ENCODE measurements at places on chromosomes 13 and 19.

GRCh38 chr19:12884627-12884925, 2.4 kb downstream of the KLF1 start:
- no peak for DNase-seq

DNA sequence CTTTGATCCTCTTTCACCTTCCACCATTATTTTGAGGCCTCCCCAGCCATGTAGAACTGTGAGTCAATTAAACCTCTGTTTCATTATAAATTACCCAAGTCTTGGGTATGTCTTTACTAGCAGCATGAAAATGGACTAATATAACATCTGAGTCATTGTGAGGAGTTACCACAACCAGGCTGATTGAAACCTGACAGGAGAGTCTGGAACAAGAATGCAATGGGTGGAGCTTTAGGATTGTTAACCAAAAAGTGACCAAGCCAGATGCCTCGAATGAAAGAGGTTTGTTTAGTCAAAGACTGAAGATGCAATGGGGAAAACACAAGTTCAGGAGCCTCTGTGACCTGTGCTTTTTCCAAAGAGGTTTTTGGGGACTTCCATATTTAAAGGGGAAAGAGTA, 659.0 kb downstream of the SLITRK6 start:
- no peak for DNase-seq

DNA sequence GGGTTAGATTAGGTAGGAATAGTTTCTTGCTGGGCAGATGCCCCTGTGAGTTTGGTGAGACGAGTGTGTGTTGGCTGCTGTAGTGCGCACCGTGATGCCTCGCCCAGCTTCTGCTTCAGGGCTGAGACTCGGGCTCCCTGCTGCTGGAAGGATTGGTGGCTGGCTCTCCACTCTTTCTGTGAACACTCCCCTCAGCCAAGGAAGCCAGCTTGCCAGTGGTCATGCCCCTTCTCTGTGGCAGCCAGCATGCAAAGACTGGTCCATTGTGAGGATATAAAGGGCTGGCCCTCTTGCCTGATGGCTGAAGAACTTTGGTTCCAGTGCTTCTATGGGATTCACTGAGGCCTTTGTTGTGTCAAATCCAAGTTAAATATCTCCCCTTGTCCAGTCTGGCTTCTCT, 2.9 kb upstream of the HTR2A start:
- DNase-seq: no peak

DNA sequence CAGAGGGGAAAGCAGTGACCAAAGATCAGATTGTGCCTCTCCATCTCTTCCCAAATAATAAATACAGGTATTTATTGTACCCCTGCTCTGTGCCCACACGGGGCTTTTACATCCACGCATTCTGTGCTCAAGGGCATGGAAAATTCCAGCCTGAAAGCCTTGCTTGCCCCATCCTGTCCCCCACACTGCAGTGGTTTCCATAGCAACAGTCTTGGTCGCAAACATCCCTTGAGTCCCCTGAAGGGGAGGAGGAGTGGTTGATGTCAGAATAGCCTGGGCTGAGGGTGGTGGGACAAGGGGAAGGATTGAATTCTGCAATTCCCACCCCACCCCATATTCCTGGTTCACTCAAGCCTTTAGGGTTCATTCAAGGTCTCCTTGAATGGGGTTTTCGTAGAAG, 41.0 kb upstream of the USP29 start:
- no peak for DNase-seq

- peak; percentile 66 for DNase-seq
These were observed 44.3 kb downstream of the BBC3 start for GRCh38 chr19:47186446-47187334.

GRCh38 chr19:8342684-8343482, at the start of gene KANK3:
Gene KANK3, minus strand, starts transcription at chr19:8343262. Its CDS starts 5,434 bp downstream, at chr19:8337828.
- DNase-seq: peak; percentile 86

- DNase-seq: no peak
These were observed 2.6 kb downstream of the ZBTB7A start for GRCh38 chr19:4064149-4064495.

GRCh38 chr13:35534343-35534742, 57.9 kb upstream of the MAB21L1 start:
- no peak for DNase-seq

GRCh38 chr13:109628251-109628699, 158.1 kb downstream of the IRS2 start:
- DNase-seq: no peak

DNA sequence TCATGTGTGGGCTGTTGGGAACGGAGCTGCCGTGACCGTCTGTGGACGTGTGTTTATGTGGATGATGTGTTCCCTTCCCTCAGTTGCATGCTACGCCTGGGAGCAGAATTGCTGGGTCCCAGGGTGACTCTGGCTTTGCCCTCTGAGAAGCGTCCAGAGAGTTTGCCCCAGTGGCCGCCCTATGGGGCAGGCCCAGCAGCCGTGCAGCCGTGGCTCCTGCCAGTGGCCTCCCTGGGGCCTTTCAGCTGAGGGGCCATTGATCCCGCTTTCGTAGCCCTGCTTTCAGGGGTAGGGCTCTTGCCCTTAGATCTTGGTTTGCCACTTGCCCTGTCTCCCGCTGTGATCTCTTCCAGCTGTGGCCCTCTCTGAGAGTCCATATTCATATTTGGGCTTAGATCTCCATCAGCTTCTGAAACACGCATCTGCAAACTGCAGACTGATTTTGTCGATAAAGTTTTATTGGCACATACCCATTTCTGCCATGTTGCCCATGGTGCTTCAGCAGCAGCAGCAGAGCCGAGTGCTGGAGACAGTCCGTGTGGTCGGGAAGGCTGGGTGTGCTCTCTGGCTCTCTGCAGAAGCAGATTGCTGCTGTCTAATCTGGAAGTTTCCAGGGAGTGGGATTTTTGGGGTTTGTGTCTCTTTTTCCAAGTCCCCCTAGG, 17.6 kb downstream of the GNA11 start:
- DNase-seq: no peak

DNA sequence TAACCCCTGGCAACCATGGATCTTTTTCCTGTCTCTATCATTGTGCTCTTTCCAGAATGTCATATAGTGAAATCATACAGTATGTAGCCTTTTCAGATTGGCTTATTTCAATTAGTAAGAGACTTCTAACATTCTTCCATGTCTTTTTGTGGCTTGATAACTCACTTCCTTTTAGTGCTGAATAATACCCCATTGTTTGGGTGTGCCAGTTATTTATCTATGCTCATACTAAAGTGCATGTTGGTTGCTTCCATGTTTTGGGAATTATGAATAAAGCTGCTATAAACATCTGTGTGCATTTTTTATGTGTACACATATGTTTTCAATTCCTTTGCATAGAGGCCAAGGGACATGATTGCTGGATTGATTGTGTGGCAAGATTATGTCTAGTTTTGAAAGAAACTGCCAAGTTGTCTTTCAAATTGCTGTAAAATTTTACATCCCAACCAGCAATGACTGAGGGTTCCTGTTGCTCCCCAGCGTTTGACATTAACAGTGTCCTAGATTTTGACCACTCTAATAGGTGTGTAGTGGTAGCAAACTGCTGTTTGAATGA, 358.9 kb downstream of the ITGBL1 start:
- no peak for DNase-seq

- DNase-seq: no peak
These were observed 902.3 kb upstream of the SLITRK1 start for GRCh38 chr13:84784443-84785153.

- no peak for DNase-seq
These were observed 174.5 kb downstream of the KCTD12 start for GRCh38 chr13:76711550-76712182.

DNA sequence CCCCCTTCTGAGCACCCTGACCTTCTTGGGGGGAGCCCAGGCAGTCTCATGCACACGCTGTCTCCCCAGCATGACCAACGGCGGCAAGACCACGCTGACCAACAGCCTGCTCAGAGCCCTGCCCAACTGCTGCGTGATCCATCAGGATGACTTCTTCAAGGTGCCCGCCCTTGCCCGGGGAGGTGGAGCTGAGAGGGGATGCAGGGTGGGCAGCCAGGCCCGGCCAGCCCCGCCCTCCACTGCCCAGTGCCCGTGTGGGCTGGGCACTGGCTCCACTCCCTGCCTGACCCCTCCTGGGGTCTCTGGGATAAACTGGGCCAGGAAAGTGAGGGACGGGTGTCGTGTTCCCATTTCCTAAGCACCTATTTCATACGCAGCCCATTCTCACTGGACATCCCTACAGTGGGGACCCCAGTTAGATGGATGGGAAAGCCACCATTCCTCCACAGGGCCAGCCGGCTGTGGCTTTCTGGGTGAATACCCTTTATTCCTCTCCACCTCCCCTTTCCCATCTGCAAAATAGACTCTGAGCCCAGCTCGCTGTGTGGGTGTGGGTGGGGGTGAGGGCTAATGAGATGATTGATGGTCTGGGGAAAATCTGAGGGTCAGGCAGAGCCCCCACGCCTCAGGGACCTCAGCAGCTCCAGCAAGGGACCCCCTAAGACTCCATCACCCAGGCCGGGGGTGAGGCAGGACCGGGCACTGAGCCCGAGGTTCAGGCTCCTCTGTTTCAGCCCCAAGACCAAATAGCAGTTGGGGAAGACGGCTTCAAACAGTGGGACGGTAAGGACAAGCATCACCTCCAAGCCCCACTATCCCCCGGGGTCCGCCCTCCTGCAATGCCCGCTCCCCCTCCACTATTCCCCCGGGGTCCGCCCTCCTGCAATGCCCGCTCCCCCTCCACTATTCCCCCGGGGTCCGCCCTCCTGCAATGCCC, 3.9 kb downstream of the NMRK2 start:
- DNase-seq: no peak

DNA sequence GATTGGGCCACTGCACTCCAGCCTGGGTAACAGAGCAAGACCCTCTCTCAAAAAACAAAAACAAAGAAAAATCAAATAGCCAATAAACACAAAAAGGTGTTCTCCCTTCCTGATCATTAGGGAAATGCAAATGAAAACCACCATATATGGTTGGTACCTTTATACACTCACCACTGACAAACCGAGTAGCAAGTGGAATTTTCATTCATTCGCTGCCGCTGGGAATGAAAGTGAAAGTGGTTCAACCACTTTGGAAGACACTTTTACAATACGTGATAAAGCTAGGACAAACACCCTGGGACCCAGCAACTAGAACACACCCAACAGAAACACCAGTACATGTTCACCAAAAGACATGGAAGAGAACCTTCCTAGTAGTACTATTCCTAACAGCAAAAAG, 21.0 kb downstream of the GRIK5 start:
- no peak for DNase-seq

DNA sequence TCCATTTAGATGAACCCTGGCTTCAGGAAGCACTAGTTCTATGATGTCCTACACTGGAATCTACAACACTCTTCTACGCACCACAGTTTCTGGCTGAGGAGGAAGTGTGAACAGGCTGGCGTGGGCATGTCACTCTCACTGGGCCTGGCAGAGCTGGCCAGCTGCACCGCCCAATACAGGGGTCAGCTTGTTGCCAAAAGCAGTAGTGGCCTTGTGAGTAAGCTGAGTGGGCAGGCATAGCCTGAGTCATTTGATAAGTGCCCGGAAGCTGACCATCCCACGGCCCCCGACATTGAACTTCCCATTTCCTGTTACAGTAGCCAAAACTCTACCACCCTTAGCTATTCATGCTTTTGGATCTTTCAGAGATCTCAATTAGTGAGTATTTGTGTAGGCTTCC, 240.9 kb upstream of the SERP2 start:
- DNase-seq: no peak

GRCh38 chr13:46810440-46810839, 13.5 kb upstream of the ESD start:
- DNase-seq: no peak

- DNase-seq: no peak
These were observed 51.5 kb upstream of the GTF3A start for GRCh38 chr13:27372896-27373295.

DNA sequence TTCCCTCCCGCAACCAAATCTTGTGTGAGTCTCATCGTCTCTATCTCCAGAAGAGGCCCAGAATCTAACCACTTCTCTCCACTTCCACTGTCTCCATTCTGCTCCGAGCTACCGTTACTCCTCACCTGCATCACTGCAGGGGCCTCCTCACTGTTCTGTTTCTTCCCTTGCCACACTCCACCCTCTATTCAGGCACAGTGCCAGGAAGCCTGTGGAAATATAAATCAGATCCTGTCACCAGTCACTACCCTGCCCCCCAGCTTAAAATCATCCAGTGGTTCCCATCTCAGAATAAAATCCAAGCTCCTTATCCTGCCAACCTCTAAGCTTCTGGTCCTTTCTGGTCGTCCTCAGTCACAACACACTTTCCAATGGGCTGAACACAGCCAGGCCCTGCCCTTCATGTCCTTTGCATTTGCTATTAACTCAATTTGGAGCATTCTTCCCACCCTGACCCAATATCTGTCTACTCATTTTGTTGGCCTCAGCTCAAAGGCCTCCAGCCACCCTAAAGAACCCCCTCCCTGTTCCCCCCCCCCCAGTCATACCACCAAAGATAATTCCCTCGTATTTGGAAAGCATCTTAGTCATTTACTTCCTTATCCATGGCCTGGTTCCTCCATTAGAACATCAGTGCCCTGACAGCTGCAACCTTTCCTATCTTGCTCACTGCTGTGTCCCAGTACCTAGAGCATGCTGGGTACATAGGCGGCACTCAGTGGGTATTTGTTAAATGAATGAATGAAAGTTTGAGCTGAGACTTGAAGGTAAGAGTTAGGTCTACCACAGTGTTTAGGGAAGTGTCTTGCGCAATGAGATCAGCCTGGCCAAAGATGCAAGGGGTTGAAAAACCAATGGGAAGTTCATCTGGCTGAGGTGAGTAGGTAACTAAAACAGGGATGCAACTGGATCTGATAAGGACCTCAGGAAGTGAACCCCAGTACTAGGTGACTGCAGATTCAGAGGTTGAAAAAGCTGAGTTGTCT, 24.4 kb downstream of the ZNF175 start:
- no peak for DNase-seq

DNA sequence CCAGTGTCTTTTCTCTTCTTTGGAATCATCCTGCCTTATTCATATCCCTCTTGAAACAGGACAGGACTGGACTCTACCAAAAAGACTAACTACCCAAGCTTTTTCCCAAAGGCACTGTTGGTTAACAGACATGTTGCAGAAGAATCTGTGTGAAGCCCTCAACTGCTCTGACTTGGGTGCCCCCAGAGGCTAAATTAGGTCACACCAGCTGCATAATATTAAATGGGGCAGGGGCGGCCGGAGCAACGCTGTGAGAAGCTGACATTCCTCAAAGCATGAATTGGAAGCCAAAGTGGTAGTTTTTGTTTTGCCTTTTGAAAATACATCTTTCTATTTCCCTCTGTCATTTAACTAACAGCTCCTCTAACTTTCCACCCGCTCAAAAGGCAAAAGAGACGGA, 185.9 kb downstream of the LHFPL6 start:
- DNase-seq: no peak

Measured in activated T-helper 1 cell treated with anti-CD3 and anti-CD28 coated beads, Interleukin-2, amount 50 U/mL, for 16 hours (primary cell).